ENCODE measurements at places on chromosomes 7 and 10. TPM values are rescaled to one million over a fixed set of nuclear protein-coding genes. Genes with fewer than 3 reads are reported as not detected.

GRCh38 chr10:35789996-35790395, 147.9 kb upstream of the FZD8 start:
- no peak for DNase-seq

LLCFC1 gene
- not detected for total RNA-seq

- no peak for DNase-seq
Observed at GRCh38 chr10:122557516-122557915, 3.0 kb upstream of the DMBT1 start.

DNA sequence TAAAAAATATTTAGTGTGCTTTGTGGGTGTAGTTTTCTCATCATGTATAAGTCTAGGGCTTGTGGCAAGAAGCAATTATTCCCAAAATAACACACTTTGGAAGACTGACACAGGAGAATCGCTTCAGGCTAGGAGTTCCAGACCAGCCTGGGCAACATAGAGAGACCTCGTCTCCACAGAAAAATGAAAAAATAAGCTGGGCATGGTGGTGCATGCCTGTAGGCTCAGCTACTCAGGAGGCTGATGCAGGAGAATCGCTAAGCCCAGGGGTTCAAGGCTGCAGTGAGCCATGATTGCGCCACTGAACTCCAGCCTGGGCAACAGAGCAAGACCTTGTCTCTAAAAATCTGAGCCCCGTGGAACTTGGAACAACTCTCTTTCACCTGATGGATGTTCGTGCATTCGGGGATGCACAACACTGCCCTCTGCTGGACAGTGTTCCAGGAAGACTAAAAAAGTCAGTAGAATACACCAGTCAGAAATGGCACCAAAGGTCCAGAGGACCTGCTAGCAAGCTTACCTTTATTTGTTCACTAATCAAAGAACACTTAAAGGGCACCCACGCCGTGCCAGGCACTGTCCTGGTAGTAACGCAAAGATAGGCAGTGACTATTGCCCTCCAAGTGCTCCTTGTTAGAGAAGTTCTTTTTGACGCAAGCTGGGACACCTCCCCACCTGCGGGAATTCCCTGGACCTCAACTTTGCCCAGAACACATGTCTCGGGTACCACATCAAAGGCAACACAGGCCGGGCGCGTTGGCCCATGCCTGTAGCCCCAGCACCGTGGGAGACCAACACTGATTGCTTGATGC, 81.9 kb upstream of the CALN1 start:
- DNase-seq, result peak; percentile 56

GRCh38 chr7:47601119-47601880, 19.4 kb upstream of the TNS3 start:
- DNase-seq, result no peak

- no peak for DNase-seq
Observed at GRCh38 chr7:93544691-93545090, 29.8 kb downstream of the CALCR start.

STK31 gene
- total RNA-seq, result 2.5 TPM

NYAP1 gene
- total RNA-seq, result 0.68 TPM

DNA sequence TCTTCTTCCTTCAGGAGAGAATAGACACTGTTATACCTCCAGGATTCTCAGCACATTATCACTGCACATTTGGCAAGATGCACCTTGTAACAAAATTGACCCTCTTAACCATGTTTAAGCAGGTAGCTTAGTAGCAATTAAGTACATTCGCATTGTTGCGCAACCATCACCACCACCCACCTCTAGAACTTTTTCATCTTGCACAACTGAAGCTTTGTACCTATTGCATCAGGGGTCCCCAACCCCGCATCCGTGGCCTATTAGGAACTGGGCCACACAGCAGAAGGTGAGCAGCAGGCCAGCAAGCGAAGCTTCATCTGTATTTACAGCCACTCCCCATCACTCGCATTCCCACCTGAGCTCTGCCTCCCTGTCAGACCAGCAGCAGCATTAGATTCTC, 29.9 kb upstream of the SMURF1 start:
- no peak for DNase-seq

IKZF1 gene
- 15.2 TPM for total RNA-seq

GRCh38 chr7:112238852-112239610, 32.5 kb downstream of the ZNF277 start:
- DNase-seq, result no peak

GRCh38 chr10:28806488-28806941, 129.2 kb downstream of the BAMBI start:
- DNase-seq, result no peak

DNA sequence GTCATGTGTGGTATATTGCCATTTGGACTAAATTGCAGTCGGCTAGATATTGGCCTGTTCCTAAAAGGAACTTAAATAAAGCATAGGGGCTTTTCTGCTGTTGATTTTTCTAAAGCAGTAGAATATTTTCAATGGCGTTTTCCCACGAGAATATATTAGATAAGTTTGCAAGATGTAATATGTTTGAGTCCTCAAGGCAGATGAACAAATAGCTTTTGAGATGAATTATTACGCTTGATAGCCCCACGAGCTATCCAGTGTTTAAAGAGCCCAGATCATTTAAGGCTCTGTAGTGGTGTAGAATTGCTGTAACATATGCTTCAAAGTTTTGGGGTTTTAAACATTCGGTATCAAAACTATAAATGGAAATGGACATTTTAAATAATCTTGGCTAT, 2.9 kb downstream of the CELF2 start:
- DNase-seq, result no peak

DNA sequence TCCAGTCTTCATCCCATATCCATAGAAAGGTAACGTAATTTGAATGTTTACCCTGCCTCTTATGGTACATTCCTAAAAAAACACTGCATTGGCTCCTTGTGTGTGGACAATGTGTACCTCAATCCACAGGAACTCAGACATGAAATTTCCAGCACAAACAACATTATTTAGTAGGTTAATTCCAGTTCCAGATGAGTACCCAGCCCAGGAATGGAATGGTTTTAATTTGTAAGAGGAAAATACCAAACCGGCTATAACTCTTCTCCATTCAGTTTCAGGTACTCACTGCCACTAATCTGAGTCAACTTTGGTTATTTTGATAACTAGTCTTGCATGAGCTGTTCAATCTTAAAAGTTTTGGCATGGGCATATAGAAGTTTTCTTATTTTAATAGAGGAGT, 39.0 kb downstream of the TFPI2 start:
- no peak for DNase-seq

TACC2 gene
- total RNA-seq, result 98.1 TPM

- peak; percentile 55 for DNase-seq
Observed at GRCh38 chr7:37833107-37833817, 15.1 kb upstream of the NME8 start.

MCM10 gene
- total RNA-seq, result 1.6 TPM

SLC25A28 gene
- total RNA-seq, result 54.2 TPM

CHAT gene
- total RNA-seq, result not detected

- DNase-seq, result no peak
Observed at GRCh38 chr10:28915989-28916588, 238.8 kb downstream of the BAMBI start.

GRCh38 chr10:97744405-97745035, 7.6 kb downstream of the ZFYVE27 start:
- no peak for DNase-seq

GRCh38 chr7:109893231-109893630, 1197.7 kb upstream of the LRRN3 start:
- no peak for DNase-seq

- DNase-seq, result no peak
Observed at GRCh38 chr7:150715293-150715692, 1.1 kb upstream of the GIMAP1 start.

TFEC gene
- total RNA-seq, result 5.6 TPM

CPVL gene
- 15.6 TPM for total RNA-seq

All from ureter (tissue), 1 donor.